Ascending aorta (tissue), 2 donors: ENCODE measurements at places on chromosomes 3 and 15.

DNA sequence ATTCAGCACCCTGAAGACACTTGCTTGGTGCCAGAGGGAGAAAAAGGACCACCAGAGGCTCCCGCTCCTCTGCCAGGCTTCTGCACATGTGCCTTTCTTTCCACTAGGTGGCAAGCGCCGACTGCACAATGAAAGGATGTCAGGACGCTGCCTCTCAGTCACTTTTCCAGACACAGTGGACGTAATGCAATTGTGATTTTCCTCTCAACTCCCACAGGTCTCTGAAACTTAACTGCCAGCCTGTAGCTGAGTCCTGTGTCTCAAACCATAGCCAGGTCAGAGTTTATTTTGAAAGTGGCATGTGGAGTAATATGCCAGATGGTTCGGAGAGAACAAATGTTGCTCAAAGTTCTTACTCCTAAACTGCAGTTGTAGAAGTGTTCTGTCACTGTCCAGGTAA lies 162.9 kb downstream of the ITPR1 start:
- peak; percentile 75 for DNase-seq

DNA sequence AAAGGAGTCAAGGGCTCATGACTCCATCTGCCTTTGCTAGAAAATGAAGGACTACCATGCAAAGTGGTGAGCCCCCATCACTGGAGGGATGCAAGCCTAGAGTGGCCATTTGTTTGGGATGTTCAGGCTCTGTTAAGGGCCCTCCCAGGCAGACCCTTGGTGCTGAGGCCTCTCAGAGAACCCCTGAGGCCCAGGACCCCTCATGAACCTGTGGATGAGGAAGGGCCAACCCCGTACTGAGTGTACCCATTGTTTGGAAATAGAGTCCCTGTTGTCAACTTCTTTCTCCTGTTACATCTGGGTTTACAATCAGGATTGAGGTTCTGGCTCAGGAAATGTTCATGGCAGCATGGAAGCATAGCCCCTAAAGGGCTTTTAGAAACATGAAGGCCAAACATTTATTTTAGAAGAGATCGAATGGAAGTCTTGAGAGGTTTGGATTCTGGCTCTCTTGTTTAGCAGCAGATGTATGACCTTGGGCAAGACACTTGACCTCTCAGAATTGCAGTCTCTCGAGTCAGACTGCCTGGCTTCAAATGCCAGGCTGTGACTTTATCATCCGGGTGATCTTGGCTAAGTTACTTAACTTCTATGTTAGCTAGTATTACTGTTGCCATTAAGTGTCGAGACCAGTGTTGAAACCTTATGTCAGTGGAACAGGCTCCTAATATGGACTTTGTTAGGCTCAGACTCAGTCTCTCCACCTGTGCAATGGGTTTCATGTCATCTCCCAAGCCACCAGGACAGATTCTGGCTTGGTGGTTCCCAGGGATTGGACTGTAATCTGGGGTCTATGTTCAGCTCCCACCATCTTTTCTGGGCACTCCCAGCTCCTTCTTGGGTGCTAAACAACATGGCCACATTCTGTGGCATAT lies 12.4 kb downstream of the ITGA11 start:
- no peak for DNase-seq

DNA sequence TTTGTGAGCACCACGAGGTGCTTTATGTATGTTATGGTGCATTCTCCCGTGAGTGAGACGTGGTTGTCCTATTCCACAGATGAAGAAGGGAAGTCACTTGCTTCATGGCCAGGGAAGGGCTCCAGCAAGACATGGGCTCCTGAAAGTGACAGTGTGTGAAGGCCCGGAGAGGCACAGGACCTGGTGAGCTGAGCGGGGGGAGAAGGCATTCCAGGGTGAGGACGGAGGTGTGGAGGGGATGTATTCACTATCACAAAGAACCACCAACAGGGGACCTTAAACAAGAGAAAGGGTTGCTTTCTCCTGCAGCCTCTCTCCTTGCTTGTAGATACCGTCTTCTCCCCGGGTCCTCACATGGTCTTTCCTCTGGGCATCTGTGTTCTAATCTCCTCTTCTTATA lies 139.1 kb downstream of the FBLN2 start:
- DNase-seq, result no peak

GRCh38 chr3:4375911-4376310 lies 72.7 kb downstream of the SETMAR start:
- DNase-seq, result no peak
